Activated naive CD8-positive, alpha-beta T cell treated with anti-CD3 and anti-CD28 coated beads for 36 hours (primary cell): ENCODE measurements at places on chromosomes 12 and 14.
A peak's percentile ranks its signal among the peaks of the same experiment; 100 is the strongest.

DNA sequence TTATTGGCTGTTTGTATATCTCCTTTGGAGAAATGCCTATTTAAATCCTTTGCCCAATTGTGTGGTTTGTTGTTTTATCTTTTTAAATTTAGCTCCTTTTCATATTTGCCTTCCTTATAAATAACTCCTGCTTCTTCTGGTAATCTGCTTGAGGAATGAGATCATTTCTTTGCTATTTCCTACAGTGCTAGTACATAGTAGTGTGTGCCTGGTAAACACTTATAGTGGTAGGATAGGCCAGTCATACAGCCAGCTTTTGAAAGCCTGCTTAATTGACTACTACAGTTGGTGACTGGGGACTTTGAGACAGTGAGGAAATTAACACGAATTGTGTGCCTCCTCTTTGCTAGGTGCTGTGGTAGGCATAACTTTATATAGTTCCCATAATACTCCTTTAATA is 68.7 kb downstream of the BORCS5 start:
- no peak for DNase-seq

DNA sequence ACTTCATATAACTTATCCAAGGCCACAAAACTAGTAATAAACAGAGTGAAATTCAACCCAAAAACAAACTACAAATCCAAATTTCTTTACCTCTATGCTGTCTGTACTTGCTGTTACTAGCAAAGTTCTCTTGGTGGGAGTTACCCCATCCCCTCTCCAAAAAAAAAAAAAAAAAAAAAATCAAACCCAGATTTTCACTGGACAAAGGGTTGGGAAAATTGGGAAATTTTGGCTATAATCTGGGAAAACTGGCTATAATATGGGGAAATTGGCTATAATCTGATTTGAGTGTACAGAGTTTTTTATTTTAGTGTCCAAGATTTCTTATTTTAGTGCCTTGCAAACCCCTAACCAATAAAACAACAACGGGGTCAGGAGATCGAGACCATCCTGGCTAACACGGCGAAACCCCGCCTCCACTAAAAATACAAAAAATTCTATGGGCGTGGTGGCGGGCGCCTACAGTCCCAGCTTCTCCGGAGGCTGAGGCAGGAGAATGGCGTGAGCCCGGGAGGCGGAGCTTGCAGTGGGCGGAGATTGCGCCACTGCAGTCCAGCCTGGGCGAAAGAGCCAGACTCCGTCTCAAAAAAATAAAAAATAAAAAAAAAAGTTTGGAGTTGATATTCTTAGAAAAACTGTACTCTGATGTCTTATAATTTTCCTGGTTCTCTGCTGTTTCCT is 148.4 kb downstream of the CHST11 start:
- DNase-seq = no peak

GRCh38 chr12:53064613-53065436 is 14.4 kb downstream of the SPRYD3 start:
- DNase-seq = no peak

- DNase-seq = peak; percentile 38
These were observed 304.8 kb upstream of the OR4E1 start for GRCh38 chr14:21978184-21978998.

- DNase-seq = no peak
These were observed 143.8 kb downstream of the BCL11B start for GRCh38 chr14:99128185-99128584.

DNA sequence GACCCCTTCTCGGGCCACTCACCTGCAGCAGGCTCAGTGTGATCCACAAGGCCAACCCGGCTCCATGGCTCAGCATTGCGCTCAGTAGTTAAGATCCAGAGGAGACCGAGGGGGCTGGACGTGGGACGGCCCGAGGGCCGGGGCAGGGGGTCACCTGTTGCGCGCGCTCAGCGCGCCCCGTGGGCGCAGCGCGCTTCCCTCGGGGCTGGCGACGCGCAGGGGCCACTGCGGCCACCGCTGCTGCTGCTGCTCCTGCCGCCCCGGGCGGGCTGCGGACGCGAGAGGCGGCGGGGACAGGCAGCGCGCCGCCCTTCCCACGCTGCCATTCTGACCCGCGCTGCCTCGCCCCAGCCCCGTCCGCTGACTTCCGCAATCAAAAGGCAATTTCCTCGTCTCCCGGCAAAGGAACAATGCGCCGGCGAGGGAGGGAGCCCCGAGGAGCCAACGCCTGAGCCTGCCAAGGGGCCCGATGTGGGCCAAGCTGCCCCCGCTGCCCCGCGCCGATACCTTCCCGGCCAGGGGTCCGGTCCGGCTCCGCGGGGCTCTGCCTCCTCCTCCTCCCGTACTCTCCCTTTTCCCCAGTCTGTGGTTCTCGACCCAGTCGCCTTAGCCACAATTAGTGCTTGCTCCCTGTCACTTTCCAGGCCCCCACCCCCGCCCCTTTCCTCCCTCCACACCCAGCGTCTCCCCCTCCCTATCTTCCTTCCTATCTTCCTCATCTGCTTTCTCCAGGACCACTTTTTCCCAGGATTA is 27.3 kb downstream of the PTPRB start:
- peak; percentile 2 for DNase-seq

DNA sequence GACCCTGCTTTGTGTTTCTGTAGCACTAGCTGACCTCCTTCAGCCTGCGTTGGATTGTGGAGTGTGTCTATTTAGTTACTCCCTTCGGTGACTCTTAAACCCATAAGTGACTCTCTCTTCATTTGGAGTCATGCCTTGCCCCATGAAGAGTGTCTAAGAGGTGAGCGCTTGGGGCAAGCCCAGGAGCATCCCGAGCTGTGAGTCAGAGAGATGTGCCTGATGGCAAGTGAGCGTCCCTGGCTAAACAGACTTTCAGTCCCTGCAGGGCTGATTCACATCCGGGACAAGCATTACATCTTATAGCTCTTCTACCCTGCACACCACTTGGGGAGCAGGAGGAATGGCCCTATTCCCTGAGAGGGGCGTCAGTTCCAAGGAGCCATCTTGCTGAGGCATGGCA is 24.3 kb upstream of the ATF1 start:
- no peak for DNase-seq

- DNase-seq = no peak
These were observed 312.3 kb downstream of the PAWR start for GRCh38 chr12:79378496-79378895.

- DNase-seq = no peak
These were observed 1133.4 kb upstream of the SEL1L start for GRCh38 chr14:82667006-82667405.

DNA sequence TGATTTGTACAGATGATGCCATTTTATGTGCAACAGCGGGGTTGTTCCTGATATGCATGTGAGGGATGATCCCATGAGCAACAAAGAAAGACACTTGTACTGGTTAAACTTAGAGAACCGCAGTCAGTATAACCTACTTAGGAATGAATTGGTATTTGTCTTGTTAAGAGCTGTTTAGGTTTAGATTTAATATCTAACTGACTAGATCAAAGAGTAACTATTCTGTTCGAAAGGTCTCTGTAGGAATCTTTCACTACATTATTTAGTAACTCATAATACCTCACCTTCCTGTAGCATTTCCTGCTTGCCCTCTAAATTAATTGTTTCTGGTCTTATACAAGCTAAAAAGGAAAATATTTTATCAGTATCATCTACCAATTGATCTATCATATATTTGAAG is 350.4 kb downstream of the TRHDE start:
- no peak for DNase-seq

GRCh38 chr12:47385653-47386052 is 305.9 kb upstream of the AMIGO2 start:
- DNase-seq = no peak

DNA sequence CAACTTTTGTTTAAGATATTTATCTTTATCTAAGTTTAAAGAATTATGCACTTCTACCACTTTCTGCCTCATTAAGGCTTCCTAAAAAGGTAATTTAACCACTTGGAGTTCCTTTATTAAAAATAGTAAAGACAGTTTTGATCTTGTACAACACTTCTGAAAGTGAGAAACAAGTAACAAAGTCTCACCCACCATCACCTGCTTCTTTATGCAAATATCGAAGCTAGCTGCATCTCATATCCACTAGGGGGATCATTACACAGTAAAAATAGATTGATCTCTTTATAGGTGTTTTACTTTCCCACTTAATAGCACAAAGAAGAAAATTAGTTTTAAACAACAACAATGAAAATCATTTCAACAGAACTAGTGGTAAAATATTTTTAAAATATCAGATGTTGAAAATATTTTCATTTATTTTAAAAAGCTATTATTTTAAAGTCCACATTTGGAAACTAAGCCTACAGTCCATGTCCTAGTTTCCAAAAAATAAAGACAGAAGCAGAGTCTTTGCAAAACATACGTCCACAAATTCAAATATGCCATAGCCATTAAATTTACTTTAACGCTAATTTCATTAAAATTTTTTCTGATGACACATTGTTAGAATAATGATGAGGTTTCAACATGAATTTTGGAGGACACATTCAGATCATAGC is 160.0 kb upstream of the SOX5 start:
- DNase-seq = no peak

DNA sequence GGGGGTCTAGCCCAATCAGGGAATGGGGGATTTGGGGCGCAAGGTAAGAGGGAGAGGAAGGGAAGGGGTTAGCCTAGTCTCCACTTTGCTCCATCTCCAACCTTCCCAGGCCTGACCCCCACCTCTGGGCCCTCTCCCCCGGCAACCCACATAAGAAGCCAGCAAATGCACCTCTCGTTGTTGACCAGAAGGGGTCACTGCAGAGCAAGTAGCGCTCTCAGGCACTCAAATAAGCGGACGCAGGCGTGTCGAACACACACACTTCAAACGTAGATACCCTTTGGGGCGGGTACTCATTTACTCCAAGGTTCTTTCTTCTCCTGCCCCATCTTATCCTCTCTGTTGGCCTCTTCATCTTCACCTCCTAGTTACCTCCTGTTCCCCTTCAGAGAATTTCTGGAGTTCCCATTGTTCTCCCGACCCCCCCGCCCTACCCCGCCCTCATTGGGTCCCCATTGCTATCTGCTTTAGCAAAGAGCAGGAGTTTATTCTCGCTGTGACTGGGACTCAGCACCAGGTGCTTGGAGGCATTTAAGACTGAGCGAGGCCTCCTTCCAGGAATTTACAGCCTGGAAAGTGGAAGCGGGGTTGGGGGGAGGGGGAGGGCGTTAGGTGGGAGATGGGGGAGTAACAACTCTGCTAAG is 1.5 kb upstream of the SRRM4 start:
- peak; percentile 13 for DNase-seq

GRCh38 chr12:67161322-67161918 is 107.7 kb upstream of the CAND1 start:
- DNase-seq = peak; percentile 16

- DNase-seq = no peak
These were observed 7.8 kb downstream of the GOLGA5 start for GRCh38 chr14:92801917-92802316.

DNA sequence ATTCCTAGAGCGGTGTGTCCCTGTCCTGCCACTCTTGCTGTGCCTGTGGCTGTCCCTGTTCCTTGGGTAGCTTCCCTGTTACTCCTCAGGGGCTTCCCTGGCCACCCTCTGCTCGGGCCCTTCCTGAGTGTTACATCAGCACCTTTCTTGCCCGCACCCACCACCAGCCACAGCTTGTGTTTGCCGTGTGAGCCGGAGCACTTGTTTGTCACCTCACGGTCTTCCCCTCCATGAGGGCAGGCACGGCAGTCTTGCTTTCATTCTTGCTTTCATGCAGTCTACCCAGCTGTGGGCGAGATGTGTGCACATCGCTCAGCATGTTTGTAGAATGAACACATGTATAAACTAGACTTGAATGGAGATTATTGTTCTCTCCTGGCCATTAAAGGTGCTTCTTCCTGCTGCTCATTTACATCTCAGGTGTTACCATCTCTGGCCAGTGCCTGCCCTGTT is 42.0 kb downstream of the TRAF3 start:
- peak; percentile 46 for DNase-seq

- no peak for DNase-seq
These were observed 56.3 kb downstream of the NUAK1 start for GRCh38 chr12:106082216-106083175.

DNA sequence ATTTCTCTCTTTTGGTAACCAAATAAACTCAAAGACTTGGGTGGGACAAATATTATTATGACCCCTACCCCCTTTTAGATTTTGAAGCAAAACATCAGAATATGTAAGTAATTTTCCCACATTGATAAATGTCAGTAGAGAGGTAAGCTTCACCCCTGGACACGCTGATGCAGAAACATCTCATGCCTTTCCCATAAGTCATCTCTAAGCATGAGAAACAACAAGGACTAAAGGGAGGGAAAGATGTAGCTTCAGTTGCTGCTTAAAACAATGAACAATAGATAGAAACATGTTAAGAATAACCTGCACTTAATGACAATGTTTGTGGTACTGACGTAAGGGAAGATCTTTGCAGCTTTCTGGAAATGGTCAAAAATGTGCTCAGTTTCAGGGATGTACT is 56.3 kb upstream of the SLC8A3 start:
- DNase-seq = no peak

- DNase-seq = no peak
These were observed 24.9 kb downstream of the FBRSL1 start for GRCh38 chr12:132514838-132515237.

GRCh38 chr12:109467978-109468676 is 9.0 kb downstream of the KCTD10 start:
- no peak for DNase-seq

GRCh38 chr14:63267171-63267570 is 51.6 kb downstream of the GPHB5 start:
- DNase-seq = no peak

GRCh38 chr14:63517354-63517753 is 25.8 kb downstream of the PPP2R5E start:
- no peak for DNase-seq

GRCh38 chr12:78331753-78332152 is 501.1 kb downstream of the NAV3 start:
- DNase-seq = no peak

DNA sequence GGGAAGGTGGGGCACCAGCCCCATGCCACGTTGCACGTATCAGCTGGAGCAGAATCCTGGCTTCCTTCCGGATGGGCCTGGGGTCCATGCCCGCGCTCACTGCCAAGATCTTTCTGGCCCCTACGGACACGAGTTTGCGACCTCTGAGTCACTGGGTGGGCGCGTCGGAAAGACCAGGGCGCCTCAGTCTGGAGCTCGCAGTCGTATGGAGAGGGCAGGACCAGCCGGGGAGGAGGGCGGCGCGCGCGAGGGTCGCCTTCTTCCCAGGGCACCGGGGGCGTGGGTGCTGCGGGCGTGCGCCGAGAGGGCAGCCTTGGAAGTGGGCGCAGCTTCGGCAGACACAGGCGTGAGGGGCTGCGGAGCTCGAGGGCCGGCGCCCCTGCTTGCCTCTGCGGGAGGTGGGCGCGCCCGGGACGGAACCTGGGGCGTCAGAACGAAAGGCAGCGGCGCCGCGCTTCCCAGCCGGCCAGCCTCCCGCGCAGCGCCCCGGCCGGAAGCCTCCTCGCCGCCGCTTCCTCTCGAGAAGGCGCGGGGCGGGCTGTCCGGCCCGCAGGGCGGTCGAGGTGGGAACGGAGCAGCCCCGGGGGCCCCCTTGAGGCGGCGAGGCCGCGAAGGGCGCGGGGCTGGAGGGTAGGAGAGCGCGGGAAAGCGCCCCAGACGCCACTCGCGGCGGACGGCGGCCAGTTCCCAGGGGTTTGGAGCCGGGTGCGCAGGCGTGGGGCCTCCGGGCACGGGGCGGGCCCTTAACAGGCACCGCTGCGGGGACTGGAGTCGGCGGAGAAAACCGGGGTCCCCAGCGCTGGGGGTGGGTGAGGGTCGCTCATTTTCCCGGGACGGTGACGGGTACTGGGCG is at the start of gene ARL6IP4:
Gene ARL6IP4 (plus strand): TSS at position 499 of the 853 bp plus-strand sequence. CDS start 459 bp downstream, outside the sequence.
- DNase-seq = peak; percentile 81

- DNase-seq = no peak
These were observed 260.8 kb upstream of the TBX3 start for GRCh38 chr12:114944736-114945135.
